ENCODE measurements at places on chromosomes 4 and X.

DNA sequence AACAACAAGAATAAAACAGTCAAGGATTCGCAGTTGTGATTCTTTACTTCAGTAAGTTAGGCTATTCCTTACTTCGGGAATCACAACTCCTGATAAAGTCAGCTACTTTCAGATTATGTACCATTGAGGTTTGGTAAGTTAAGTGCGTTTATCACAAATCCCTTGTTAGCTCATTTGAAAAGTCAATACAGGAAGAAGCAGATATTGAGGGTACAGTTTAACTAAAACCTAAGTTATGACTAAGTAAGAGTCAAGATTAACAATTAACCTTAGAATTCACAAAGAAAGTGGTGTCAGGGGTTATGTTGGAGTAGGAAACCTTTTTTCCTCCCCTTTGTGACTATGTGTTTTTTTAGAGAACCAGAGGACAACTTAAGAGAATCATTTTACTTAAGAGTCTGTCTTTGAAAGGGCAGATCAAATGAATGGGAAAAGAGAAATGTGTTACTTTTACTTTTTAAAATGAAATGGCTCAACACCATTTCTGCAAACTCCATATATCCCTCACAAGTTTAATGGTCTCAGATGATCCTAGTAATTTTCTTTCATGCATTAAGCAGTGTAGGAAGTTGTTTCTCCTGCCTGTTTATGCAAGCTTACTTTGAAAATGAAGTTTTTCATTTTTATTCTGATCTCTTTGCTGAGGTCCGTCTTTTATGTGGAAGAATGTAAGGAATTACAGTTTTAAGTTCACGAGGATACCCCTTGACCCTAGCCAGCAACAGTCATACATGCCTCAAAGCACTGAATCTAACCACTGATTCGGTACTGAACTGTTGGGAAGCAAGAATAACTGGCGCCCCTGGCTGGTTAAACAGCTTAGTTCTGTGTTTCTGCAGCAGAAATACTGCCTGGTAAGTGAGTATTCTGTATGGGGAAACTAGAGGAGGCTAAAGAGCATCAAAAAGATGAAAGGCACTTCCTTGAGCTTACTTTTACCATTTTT is 211.7 kb downstream of the SLC4A4 start:
- no peak for DNase-seq

DNA sequence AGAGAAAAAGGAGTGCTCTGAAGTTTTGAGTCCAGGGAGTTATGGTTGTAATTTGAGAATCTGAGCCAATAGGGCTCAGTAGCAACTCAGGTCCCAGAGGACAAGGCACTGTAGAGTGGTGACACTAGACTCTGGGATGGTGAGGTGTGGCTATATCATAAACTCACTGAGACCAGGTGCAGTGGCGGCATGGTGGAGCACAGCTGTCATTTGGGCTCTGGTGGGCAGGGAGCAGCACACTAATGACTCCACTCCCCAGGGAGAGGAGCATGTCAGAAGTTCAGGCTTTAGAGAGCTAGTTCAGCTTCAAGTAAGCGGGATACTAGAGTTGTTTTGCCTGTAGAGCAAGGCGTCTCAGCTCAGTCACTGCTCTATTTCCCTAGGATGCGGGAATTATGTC is 165.4 kb upstream of the USP38 start:
- DNase-seq, result no peak

DNA sequence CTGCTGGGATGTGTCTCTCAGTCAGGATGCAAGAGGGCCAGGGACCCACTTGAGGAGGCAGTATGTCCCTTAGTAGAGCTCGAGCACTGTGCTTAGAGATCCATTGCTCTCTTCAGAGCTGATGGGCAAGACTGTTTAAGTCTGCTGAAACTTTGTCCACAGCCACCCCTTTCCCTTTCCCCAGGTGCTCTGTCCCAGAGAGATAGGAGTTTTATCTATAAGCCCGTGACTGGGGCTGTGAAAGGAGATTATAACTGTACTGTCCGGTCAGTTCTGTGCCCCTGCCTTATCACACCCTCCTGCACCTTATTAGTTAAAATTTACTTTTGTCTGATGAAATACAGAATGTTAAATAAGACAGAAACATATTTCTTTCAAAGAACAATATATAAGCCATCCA is 378.4 kb downstream of the PABPC4L start:
- DNase-seq, result no peak

GRCh38 chrX:19017271-19017670 is 33.4 kb upstream of the PHKA2 start:
- peak; percentile 52 for DNase-seq

DNA sequence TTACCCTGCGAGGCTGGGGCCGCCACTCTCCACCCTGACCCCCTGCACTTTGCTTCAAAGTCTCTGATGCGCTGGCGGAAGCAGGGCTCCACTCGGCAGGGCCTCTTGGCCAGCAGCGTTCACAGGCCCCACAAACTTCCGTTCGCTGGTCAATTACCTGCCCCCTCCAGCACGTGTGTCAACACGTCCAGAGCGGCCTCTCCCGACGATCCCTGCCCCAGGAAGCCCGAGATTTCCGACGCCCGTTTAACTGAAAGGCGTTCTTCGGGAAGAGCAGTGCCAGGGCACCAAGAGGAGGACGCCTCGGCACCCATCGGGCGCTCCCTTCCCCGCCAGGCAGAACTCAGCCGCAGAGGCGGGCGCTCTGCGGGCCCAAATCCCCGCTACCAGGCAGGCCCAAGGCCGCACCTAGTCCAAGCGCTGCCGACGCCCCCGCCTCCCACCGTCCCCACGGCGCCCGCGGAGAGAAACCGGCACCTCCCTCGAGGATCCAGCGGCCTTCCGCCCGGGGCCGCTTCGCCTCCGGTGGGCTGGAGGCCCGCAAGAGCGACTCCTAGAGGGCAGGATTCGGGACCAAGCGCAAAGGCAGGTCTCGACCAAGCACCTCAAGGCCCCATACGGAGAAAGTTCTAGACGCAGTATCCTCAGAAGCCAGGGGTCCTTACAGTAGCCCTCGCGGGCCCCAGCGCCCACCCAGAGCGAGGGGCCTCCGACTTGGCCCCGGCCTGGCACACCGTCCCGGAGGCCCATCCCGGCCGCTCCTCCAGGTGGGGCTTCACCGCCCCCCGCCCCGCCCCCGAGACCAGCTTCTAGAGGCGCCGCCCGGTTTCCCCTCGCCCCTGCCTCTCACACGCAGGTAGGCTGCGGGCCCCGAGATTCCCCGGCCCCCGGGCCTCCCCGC is 586 bp downstream of the BCAP31 start:
- peak; percentile 63 for DNase-seq

DNA sequence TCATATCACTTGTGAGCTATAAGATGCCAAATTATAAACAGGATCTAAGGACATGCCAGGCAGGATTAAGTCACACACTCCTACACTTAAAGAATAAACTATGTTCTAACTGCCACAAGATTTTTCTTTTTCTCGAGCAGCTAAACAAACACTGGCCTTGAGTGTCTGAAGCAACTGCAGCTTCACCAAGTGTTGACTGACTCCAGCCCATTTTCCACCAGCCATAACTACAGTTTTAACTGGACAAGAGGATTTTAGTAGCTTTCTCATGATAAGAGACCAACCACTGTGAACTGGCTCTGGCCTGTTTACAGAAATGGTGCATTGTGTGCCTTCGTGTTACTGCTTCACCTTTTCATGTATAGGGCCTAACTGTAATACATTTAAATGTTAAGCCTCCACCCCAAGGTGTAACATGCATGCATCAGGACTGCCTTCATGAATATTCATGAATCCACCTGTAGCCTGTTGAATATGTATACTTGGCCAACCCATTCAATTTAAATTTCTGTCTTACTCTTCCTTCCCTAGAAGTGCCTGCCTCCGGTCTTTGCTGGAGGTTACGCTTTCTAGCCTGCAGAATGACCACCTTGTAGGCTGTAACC is 10.8 kb downstream of the UCP1 start:
- DNase-seq, result no peak

DNA sequence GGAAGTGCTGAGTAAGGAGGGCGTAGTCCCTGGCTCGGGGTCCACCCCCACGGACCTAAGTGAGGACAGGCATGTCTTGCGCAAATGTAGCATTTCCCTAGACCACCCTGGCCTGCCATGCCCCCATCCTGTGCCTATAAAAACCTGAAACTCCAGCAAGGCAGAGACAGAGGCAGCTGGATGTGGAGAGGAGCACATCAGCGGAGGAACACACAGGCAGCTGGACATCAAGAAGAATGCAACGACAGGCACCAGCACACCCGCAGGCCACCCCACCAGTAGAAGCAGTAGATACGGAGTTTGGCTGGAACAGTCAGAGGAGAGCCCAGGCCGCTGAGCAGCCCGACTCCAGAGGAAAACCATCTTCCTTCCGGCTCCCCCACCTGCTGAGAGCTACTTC is 345.9 kb downstream of the FSTL5 start:
- DNase-seq, result no peak

GRCh38 chr4:102862016-102862415 is 6.8 kb upstream of the CISD2 start:
- DNase-seq, result no peak

GRCh38 chr4:80560337-80560736 is 224.8 kb downstream of the CFAP299 start:
- no peak for DNase-seq

GRCh38 chrX:38627683-38628082 is 66.3 kb downstream of the TSPAN7 start:
- peak; percentile 2 for DNase-seq

DNA sequence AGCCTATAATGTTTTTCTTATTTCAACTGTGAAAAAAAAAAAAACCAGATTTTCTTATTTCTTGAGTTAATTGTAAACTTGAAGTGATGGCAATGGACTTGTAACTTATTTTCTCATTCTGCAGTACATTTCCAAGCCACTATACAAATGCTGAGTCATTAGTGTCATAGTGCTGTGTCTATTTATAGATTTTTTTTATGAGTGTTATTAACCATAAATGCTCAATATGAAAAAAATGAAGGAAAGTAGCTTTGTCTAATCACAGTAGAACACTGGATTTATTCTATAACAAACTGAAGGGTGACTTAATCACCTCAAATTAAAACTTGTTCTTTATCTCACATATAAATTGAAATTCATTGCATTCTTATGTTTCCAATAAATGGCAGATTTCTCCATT is 718.6 kb downstream of the CCSER1 start:
- DNase-seq, result no peak

DNA sequence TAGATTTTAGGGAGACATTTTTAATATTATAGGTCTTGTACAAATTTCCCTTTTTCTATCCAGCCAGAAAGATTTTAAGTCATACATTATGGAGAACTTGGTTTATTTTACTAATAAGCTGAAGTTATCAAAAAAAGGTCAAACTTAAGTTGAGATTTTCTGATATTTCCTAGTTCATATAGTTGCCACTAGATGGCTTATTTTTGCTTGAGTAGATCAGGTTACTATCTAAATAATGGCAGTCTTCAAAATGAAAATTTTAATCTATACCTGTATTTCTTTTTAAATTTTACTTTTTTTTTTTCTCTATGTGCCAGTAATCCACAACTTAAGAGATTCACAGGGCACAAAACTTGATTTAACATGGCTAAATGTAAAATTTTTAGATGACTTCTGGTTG is 52.3 kb downstream of the USP9X start:
- DNase-seq, result no peak

All from foreskin fibroblast (primary cell).